ENCODE measurements at places on chromosomes 7 and 10.

DNA sequence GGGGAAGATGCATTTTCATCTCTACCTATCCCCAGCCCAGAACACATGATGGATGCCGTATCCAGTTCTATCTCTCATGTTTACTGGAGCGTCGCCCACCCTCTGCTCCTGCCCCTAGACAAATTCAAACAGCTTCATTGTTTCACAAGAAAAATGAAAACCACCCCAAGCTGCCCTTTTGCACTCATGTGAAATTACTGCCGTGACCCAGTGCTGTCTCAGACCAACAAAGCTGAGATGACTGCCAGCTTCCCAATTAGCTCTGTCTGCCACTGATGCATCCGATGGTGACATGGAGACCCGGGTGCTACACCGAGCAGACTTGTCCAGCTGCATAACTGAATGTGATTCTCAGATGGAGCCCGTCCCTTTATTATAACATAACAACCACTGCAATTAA is 67.7 kb downstream of the FOXI2 start:
- DNase-seq = no peak

DNA sequence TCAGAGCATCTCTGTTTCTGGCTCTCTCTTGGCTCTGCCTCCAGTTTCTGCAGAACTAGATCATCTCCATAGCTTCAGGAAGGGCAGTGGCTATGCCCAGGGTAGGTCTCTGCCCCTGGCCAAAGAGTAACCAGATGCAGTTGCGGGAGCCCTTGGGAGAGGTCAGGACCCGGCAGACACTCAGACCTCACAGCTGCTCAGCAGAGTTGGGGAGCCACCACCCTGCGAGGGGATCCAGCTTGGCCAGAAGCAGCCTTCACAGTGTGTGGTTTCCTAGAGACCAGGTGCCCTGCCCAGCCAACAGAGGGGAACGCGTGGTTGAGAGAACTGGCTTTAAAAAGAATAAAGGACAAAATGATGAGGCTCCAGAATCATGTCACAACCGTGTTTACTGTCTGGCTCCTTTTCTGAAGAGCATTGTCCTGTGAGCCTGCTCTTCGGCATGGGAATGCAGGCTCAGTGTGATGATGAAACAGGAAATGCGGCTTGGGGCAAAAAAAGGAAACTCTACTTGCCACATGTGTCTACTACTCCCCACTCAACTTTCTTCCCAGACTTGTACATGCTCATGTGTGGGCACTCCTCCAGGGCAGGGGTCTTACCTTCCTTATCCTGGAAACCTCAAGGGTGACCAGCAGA is 243.1 kb downstream of the INHBA start:
- DNase-seq = no peak

GRCh38 chr10:125159486-125159931 is 854 bp downstream of the CTBP2 start:
- DNase-seq = peak; percentile 54

- DNase-seq = no peak
These were observed 48.0 kb downstream of the MALRD1 start for GRCh38 chr10:19096501-19097073.

DNA sequence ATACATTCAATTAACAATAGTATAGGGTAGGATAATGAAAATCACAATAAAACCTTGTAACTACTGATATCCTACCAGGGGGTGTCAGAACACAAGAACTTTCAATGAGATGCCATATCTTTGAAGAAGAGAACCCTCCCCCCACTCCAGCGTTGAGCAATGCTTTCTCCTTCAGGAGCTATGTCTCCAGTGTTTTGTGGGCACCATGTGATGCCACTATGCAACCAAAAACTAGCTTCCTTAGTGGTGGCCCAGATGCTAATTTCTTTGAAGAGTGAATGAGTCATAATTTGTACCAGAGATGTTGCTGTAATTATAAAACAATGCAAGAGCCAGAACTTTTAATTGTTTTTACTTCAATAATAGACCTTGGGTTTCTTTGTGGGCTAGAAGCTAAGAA is 76.0 kb upstream of the ADO start:
- DNase-seq = no peak

DNA sequence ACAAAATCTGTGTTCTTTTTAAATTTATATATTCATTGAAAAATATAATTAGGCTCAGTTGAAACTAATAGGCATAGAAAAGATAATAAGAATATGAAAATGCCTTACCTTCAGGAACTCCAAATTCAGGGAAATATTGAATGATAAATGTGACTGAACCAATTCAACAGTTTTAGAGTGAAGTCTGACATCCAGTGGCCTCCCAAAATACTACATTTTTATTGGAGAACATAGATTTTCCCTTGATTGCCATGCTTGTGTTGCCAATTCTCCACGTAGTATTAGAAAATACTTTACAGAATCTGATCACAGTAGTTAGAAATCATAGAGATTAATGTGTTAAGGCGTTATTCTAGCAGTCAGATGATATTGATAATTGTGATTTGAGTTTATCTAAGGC is 1246.7 kb downstream of the GATA3 start:
- no peak for DNase-seq
